ENCODE measurements at places on chromosomes 11 and 22.
A peak's percentile ranks its signal among the peaks of the same experiment; 100 is the strongest.

DNA sequence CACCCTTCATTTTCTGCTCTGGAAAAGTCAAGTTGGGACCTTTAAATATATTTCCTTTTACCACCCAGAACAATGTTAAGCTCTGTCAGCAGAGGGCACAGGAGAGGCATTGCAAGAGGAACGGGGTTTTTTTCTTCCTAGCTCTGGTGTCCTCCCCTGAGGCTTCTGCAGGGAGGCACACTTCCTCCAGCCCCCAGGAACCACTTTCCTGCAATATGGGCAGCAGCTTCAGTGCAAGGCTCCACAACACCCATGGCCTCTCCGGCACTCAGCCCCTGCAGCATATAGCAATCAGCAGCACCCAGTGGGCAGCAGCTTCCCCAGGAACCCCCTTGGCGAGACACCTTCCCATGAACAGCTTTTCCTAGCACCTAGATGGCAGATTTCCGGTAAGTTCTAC, 101.4 kb downstream of the SYT9 start:
- ATAC-seq: peak; percentile 59

- ATAC-seq: no peak
Measured at GRCh38 chr11:92527467-92527866, 302.8 kb downstream of the FAT3 start.

DNA sequence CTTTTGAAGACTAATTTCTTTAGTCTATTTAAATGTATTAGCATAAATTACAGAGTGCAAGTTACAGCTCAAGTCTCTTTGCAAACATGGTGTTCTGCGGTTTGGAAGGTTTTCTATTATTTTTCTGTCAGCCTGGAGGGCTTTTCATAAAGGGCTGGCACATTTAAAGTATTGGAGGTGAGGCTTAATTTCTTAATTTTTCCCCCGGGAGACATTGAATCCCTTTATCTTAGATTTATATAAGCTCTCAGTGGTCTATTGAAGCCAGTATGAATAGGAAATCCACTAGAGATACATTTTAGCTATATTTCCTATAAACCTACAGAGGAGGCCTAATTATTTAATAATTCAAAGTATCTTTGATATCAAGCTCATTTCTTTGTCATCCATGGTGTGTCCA, 102.7 kb upstream of the CLPB start:
- ATAC-seq: no peak

DNA sequence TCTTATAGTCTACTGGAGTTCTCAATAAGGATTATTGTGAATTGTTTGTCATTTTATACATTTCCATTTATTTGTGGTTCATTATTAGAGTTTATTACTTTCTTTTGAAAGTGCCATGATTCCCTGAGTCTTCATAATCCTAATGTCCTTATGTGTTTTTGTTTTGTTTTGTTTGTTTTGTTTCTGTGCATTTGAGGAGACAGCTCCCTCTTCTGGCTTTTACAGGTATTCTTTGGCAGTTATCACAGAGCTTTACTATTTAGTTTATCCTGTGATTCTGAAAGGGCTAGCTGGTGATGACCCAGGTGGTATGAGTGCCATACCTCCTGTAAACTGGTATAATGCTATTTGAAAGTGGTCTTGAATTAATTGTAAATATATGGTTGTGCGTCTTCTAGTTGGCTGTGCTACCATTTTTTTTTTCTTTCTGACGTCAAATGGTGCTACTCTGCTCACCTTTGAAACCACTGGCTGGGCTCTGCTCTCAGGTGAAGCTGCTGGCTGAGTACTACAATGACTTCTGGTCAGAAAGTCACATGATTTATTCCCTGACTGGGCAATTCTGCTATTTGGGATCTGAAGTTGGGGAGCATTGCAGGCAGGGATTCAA, 751.2 kb downstream of the JRKL start:
- no peak for ATAC-seq

DNA sequence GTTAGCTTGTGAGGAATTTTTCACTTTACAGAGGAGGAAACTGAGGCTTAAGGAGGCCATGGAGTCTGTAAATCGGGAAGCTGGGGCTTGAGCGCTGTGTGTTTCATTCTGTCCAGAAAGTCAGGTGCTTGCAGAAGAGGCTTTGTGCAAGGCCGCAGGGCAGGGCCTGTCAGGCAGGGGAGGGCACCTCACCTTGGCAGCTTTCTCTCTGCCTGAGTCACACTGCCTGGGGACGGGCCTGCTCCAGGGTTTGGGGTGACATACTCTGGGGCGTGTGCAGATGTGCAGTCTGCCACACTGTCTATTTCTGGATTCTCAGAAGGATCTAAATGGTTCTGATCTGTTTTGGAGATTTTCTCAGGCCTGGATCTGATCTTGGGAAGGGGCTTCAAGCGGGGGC, 8.4 kb downstream of the INCENP start:
- peak; percentile 97 for ATAC-seq

DNA sequence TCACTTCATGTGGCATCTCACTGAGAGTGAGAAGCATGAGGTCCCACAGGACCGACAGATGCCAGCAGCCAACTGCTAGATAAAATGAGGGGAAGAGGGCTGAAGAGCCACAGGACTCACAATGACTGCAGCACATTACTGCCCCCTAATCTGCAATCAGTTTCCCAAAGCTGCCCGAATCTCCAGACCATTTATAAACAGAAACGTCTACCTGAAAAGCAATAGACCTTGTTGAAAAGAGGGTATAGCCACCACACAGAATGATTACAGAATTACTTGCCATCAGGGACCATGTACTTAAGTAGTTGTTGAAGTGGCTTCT, 12.4 kb upstream of the TEF start:
- ATAC-seq: no peak

DNA sequence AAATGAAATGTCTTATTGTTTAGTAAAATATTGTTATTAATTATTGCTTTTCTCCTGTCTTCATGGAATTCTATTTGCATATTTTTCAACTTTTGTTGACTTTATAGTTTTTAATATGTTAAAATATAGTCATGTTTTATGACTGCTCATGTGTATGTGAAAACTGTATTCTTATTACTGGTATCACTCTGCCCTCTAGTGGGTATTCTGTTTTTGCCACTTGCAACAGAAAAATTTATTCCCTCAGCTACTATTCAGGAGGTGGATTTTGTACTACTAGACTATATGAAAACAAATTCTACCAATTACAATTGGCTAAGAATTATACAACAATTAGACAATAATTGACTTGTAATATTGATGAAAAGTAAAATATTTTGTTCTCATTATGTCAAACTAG, 45.0 kb downstream of the OR4C6 start:
- ATAC-seq: no peak

- no peak for ATAC-seq
Measured at GRCh38 chr11:33310720-33311500, 53.7 kb downstream of the HIPK3 start.

DNA sequence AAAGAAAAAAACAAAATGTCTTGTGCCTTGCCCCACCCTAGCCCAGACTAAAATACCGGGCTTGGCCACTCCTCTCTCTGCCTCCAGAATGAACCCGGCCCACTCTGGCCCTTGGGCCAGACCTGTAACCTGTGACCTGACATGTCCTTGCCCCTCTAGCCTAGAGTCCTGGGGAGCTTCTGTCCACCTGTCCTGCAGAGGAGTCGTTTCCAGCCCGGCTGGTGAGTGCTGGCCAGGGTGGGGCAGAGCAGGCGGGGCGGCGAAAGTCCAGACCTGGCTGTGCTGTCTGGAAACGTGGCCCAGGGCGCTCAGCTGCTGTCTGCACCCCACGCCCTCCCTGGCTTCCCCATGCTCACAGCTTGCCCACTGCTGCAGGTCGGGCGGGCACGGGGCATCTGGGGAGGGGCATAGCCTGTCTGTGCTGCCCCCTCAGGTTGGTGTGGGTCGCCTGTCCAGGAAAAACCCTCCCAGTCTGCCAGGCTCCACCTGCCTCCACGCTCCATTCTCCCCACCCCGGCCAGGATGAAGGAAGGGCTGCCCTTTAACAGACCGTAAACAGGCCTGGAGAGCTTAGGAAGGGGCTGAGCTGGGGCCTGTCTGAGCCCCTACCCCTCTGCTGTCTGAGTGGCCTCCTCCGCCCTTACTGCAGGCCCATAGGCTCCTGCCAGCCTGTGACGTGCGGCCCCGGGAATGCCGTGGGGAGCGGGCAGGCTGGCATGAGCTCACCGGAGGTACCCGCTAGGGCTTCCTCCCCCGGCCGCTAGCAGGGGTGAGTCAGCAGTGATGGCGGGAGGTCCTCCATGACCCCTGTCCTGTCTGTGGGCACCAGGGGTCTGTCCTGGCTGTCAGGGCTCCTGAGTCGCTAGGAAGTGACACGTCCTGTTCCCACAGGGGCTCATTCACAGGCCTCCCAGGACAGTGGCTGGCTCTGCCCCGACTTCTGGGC, 1.9 kb downstream of the CD151 start:
- peak; percentile 65 for ATAC-seq

- ATAC-seq: no peak
Measured at GRCh38 chr22:49303781-49304461, 523.8 kb downstream of the BRD1 start.

GRCh38 chr11:10130875-10131274, 163.1 kb downstream of the SBF2 start:
- ATAC-seq: no peak

- peak; percentile 30 for ATAC-seq
Measured at GRCh38 chr22:23565305-23565914, 14.7 kb downstream of the IGLL1 start.

DNA sequence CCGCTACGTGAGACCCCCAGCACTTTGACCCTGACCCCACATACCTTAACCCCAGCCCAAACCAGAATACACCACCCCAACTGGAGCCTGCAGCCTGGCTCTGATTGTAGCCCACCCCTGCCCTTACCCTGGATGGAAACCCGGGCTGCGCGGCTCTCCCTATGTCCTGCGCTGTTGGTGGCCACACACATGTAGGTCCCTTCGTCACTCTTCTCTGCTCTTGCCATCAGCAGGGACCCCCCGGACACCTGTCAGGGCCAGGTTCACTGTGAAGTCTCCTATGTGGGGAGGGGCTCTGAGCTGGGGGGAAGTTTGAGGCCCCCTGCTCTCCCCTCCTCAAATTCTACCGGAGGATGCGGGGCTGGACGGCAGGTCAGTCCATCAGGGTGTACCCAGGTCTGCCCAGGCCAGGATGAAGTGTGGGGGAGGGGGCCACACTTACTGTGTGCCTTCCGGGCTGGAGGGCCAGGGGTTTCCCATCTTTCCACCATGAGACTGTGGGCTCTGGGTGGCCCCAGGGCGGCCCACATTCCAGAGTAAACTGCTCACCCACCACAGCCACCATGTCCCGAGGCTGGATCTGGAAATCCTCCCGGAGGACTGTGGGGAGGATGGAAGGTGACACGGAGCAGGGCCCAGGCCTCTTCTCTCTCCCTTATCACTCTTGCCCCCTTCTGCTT, 1.5 kb downstream of the ROBO4 start:
- ATAC-seq: no peak

GRCh38 chr22:40466976-40467375, 96.6 kb downstream of the SGSM3 start:
- ATAC-seq: no peak

- peak; percentile 99 for ATAC-seq
Measured at GRCh38 chr11:10540915-10541560, at the start of gene RNF141. RNF141 (minus strand) TSS chr11:10541187; CDS start chr11:10534158, 7,029 bp downstream.

GRCh38 chr11:8878771-8879170, 32.2 kb upstream of the AKIP1 start:
- ATAC-seq: no peak

GRCh38 chr11:119315131-119316015, 1.6 kb downstream of the MCAM start:
- peak; percentile 4 for ATAC-seq

GRCh38 chr11:97110376-97110775, 720.6 kb downstream of the JRKL start:
- ATAC-seq: no peak

- ATAC-seq: no peak
Measured at GRCh38 chr22:49685116-49685515, 142.6 kb downstream of the BRD1 start.
